KG1 (cell line): ENCODE measurements at places on chromosomes 1 and 21.

- no peak for DNase-seq
Measured at GRCh38 chr1:202688401-202688800, 21.9 kb downstream of the SYT2 start.

DNA sequence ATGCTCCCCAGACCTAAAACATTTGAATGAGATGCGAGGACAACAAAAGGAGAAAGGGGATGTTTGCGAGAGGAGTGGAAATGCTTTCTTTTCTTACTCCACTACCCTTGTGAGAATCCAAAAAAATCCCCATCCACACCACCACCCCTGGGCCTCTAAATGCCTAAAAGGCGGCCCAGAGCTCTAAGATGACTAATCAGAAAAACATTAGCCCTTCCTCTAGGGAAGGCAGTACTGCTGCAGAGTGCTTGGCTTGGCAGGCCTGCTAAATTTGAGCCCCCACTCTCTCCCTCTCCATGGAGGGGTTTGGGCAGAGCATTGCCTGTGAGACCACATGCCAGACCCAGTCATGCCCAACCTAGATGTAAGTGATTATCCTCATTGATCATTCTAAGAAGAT is 347.9 kb downstream of the USH2A start:
- DNase-seq: no peak

DNA sequence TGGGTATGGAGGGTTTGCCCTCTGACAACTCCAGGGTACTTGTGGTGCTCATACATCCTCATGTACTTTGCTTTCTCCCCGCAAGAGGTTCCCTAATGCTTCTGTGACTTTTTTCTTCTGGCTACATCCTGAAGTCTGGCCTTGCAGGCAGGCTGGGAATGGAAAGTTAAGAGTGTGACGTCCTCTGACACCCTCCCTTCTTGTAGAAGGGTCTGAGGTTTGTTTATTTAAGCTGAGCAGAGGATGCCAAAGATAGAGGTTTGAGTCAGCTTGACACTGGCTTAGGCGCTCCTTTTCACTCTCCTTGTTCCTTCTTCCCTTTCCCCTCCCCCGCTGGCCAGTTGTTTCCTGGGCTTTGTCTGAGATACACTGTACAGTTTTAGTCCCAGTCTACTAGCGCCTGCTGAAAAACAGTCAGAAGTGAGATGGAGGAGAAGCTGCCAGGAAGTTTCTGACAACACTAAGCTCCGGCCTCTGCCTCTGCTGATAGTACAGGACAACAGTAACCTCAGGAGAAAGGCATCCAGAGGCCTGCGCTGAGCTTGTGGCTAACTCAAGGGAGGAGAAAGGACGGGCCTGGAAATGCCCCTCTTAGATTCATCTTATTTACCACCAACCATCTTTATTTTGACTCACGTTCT is at the start of gene MACF1:
Gene MACF1 (plus strand): TSS at position 255 of the 641 bp plus-strand sequence. CDS start 328 bp downstream, at position 583.
- DNase-seq: no peak

- no peak for DNase-seq
Measured at GRCh38 chr1:63799820-63800219, 26.0 kb downstream of the ROR1 start.

DNA sequence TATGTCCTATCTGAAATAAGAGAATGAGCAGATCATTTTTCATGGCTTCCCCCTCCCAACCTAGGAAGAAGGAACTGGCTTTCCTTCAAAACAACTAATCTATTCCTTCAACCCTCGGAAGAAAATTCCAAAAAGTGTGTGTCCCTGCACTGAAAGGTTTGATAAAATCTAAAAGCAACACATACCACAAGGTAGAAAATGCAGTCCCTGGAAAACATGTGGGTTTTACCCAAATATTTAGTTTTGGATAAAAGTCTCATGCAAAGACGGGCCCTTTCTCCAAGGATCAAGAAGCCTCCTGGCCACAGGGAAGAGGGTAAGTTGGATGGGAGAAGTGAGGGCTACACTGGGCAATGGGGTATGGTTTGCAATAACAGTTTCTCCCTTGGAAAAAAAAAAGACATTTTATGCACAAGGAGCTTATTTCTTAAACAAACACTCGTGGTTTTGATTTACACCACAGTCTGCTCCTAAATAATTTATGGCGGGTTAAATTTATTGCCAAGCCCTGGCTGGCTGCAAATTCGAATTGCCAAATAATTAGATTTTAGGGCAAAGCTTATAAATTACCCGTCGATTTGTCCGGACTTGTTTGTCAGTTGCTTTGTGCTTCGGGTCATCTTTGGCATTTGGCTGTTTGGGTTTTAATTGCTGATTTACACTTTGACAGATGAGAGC is 28.9 kb downstream of the ERI3 start:
- no peak for DNase-seq

DNA sequence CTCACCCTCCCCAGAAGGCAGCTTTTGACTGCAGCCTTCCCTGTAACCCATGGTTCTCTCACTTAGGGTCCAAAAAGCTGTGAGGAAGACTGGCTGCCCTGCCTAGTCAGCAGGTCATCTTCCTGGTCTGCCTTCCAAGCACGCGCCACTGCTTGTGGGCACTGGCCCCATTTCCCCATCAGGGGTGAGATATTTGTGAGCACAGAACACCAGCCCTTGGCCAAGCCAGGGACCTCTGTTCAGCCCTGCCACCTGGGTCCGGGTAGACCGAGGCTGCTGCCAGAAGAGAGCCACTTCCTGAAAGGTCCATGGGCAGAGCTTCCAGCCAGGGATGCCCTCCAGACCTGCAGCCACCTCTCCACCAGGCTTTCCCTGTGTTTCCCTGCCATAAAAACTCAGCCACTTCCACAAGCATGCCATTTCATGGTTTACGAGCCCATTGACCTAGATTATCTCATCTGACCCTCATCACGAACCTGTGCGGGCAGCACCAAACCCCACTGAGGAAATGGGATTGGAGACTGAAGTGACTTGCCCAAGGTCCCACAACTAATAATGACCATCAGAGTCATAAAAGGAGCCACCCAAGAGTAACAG is 40.5 kb downstream of the GLIS1 start:
- no peak for DNase-seq

GRCh38 chr1:56360021-56360420 is 219.3 kb downstream of the PLPP3 start:
- no peak for DNase-seq

DNA sequence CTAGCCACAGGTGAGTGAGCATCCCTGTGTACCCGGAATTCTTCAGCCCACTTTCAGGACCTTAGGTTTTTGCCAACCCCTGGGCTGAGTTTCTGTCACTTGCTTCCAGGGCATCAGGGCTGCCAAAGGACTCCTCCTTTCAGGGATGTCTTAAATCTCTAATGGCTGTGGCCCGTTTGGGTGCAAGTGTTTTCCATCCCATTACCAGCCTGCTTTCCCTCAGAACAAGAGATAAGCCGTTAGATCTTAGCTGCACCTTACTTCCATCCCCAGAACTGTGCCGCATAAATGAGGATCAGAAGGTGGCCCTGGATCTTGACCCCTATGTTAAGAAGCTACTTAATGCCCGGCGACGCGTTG is 652 bp downstream of the SNAPIN start:
- DNase-seq: no peak

GRCh38 chr1:24277420-24278169 is 41.6 kb upstream of the GRHL3 start:
- no peak for DNase-seq

GRCh38 chr1:17893891-17894631 is 138.9 kb downstream of the ACTL8 start:
- DNase-seq: no peak

- no peak for DNase-seq
Measured at GRCh38 chr1:170239445-170239844, 93.7 kb downstream of the NTMT2 start.

GRCh38 chr1:200405264-200405663 is 4.6 kb downstream of the ZNF281 start:
- no peak for DNase-seq

- no peak for DNase-seq
Measured at GRCh38 chr1:159898527-159898926, 1.4 kb downstream of the CFAP45 start.

DNA sequence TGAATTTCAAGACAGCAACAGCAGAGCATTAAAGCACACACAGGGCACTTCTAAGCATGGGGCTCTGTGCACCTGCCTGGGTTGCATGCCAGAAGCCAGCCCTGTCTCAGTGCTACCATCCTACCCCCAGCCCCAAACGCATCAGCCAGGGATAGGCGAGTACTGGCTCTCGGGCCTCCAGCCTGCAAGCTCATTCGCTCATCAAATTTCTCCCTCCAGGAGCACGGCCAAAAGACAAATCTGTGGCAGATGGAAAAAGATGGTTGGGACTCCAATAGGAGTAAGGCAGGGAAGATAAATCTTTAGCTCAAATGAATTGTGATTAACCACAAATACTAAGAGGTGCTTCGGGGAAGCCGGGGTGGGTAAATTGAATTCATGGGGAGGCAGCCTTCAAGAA is 189.6 kb downstream of the KAZN start:
- DNase-seq: no peak

- DNase-seq: no peak
Measured at GRCh38 chr1:150366416-150367296, 2.7 kb downstream of the RPRD2 start.

DNA sequence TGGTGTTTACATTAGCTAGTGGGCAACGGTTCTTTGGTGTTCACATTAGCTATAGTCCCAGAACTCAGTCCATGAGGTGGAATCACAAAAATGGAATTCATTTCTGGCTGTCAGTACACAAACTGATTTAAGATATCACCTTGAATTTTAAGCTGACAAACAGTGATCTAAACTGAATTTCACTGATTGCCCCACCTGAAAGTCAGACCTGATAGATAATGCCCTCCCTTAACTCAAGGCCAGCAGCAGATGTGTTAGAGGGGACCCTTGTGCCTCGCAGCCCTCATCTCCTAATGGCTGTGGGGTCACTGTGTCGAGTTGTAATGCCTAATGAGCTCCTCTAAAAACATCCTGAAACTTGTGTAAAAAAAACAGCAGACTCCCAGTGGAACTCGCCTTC is 8.6 kb downstream of the ARF1 start:
- no peak for DNase-seq

GRCh38 chr1:213698092-213698702 is 289.6 kb upstream of the PROX1 start:
- DNase-seq: no peak

GRCh38 chr21:41836166-41837015 is 42.8 kb downstream of the PRDM15 start:
- no peak for DNase-seq

DNA sequence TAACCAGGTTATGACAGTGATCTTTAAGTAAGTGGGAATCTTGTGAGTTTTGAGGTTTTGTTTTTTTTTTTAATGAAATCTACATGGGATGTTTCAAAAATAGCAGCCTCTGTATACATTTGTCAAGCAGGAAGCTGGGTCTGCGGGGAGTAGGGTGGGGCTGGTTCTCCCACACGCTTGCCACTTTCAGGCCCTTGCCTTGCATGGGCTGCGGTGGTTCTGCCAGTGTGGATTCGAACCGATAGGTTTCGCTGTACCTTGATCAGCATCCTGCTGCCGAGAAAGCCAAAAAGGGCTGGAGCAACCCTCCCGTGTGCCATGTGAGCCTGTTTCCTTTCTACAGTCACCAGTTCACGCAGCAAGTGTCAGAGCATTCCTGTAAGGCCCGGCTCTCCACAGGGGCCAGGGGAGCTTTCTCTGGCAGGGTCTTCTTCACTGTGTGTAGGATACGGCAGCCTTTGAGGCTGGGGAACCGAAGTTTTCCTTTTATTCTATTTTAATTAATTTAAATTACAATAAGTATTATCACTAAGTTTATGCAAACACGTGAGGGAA is 79.2 kb upstream of the SAMD11 start:
- no peak for DNase-seq

DNA sequence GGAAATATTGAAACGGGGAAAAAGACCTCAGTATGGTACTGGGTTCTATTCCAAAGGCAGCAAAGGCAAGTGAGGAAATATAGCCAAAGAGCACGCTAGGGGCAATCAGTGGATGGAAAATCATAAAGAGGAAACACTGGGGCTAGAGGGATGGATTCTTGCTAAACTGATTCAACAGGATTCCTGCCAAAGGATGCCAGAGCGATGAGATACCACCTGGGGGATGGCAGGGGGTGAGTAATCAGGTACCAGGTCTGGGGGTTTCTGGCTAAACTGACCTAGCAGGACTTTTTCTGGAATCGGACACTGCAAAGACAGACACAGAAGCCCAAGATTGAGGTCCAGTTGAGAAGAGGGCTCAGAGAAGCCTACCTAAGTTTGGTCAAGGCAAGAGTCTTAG is 6.7 kb downstream of the CHI3L2 start:
- DNase-seq: no peak

DNA sequence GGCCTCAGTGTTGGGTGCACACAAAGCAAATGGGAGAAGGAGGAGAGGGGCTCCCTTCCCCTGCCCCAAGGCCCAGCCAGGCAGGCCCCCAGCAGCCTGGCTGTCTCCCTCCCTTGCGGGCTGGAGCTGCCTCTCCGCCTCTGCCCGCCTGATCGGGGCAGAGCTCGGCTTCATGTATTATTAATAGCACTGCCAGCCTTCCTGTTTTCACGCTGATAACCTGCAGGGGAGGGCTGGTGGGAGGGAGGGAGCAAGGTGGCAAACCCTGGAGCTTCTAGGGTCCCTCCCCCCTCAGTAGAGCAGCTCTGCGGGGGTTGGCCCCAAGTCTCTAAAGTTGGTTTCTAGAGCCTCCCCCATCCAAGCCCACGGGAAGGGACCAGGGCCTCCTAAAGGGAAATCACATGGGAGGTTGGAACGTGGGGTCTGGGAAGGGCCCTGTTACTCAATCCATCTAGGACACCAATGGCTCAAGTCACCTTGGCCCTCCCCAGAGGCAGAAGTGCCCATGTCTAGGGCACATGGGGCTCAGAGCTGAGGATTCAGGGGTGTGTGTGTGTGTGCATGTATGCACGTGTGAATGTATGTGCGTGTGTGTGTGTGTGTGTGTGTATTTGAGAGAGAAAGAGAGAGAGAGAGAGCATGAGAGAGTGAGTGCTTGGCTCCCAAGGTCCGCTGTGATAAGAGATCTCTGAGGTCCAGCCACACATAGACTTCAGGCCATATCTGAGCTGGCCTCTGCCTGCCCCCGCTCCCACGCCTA is 21.8 kb upstream of the POU3F1 start:
- no peak for DNase-seq
